H7 (cell line): ENCODE measurements at places on chromosomes 2 and 18. TPM values are rescaled to one million over a fixed set of nuclear protein-coding genes. Genes with fewer than 3 reads are reported as not detected.

Gene RNU2-63P
- 1,165 and 1,374 TPM in 2 replicates for total RNA-seq

Gene GCG
- total RNA-seq: not detected in 2 replicates

Gene TGFA
- total RNA-seq: 0.87 and 1.3 TPM in 2 replicates

Gene DYSF
- total RNA-seq: 7.4 and 9.5 TPM in 2 replicates

Gene TRPM8
- total RNA-seq: 0.31 TPM in 1 of 2 replicates, not detected in the other

Gene ERMN
- total RNA-seq: 0.04 and 0.31 TPM in 2 replicates

Gene IL37
- total RNA-seq: 0.62 and 1.00 TPM in 2 replicates
